ENCODE measurements at places on chromosomes 6 and 20.

DNA sequence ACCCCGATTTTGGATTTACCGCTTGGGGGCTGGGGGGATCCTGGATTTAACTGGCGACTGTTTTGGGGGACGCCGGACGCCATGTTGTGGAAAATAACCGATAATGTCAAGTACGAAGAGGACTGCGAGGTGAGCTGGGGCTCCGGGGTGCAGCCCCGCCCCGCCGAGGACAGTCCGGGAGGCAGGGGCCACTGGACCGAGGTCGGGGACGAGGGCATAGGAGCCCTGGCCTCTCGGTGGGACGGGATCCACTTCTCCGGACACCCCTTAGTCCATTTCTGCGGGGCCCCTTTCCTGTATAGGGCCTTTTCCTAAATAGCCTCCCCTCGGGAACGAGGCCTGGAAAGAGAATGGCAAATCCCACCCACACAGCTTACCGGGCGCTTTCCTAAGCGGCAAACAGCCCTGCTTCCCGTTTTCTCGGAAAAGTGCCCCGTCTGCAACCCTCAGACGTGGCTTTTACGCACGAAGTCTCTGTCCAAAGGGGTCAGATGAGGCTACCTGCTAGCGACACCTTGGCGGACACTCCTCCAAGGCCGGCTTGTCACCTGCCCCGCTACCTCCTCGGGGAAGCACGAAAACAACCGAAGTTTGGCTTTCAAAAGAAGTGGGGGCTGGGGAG is 469 bp downstream of the TFAP2C start:
- no peak for DNase-seq

DNA sequence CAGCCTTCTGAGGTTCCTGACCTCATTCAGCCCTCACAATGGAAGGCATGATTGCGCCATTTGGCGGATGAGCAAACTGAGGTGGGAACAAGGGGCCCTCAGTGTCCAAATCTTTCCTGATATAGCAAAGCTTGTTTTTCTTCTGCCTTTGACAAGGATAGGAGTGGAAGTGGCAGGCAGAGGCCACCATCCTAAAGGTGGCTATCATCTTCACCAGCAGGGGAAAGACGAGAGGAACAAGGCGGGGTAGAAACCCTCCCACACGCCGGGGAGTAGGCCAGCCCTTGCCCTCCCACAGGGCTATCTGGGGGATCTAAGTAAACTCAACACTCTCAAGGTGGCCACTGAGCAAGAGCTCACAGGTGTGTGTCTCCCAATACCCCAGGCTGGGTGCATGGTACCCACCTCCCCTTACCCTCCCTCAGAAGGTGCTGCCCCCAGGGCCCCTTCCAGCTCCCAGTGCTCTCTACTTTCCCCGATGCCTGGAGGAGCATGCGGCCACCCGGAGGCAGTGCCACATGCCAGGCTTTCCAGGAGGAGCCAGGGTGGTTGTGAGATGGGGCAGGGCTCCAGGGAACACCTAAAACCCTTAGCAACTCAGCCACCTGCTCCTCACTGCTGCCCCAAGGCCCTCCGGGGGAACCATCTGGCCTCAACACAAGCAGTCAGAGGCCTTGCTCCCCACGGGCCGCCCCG is 11.2 kb downstream of the SPDEF start:
- no peak for DNase-seq

DNA sequence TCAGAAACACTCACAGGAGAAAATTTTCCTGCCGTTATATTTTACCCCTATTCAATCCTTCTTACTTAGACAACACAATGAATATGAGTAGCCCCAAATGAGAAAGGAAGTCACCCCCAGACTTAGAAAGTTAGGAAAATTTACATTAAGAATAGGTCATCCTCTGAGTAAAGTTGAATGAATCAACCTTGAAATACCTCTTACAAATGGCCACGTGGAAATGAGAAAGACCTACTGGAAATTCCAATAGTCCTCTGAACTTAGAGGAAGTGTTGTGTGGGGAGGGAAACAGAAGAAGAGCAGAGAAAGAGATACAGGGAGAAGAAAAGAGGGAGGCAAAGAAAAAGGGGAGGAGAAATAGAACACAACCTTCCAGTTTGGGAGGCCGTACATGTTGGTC is 43.7 kb downstream of the PHACTR1 start:
- DNase-seq: no peak

GRCh38 chr20:38131588-38132121 is 33.4 kb downstream of the TGM2 start:
- no peak for DNase-seq

GRCh38 chr20:50587291-50587961 is 77.2 kb downstream of the PTPN1 start:
- no peak for DNase-seq
